ENCODE measurements at places on chromosomes 2 and 18. TPM values are rescaled to one million over a fixed set of nuclear protein-coding genes. Genes with fewer than 3 reads are reported as not detected.

Gene PTPRN
- total RNA-seq: 0.25 TPM

Gene FSHR
- total RNA-seq: not detected

Gene LINC00305
- total RNA-seq: not detected

Gene FAM110C
- total RNA-seq: under 0.01 TPM

Gene NRP2
- 9.0 TPM for total RNA-seq

Gene STPG4
- total RNA-seq: 0.53 TPM

Gene ZNF385B
- not detected for total RNA-seq

Gene RAX
- total RNA-seq: not detected

Gene TPO
- not detected for total RNA-seq

Gene GALR1
- not detected for total RNA-seq

Gene SERPINB10
- total RNA-seq: 0.13 TPM

Gene EMX1
- total RNA-seq: not detected

Gene AMER3
- not detected for total RNA-seq
